ENCODE measurements at places on chromosomes 16 and 17.

DNA sequence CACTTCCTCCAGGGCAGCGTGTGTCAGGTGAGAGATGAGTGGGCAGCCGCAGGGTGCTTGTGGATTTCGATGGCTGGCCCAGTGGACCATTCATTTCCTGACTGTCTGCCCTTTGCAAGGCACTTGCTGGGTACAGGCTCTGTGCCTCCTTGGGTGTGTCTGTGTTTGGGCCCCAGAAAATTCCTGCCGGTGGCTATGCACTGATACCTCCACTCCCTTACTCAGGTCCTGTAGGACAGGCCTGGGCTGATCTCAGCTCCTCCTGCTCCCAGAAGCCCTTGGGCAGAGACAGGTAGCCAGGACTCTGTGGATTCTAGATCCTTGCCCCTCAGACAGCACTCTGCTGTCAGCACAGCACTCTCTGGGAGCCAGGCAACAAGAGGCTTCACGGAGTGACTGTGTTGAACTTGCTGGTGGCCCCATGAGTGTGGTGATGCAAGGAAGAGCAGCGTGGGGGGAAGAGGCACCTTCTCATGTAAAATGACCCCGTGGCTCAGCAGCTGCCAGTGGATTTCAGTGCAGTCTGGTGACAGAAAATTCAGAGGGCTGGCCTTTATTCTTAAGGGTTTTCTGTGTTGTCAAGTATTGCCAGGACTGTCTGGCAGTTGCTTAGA, 29.0 kb downstream of the PGS1 start:
- DNase-seq = no peak

GRCh38 chr16:54935266-54935968, 4.8 kb downstream of the IRX5 start:
- peak; percentile 18 for DNase-seq

DNA sequence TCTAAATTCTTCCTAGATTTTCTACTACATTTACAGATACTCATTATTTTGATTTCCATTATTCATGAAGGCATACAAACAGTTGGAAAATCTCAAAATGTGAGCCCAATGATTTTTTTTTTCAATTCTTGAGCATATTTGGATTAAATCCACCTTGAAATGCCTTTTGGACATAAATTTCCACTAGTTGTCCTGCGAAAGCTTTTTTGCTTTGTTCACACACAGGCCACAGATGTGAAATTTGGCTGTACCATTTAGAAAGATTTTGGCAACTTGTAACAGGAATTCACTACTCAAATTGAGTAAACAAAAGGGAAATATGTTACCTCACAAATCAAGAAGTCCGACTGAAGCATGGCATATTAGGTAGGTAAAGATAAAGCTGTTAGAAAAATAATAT, 1631.0 kb downstream of the CDH8 start:
- no peak for DNase-seq

DNA sequence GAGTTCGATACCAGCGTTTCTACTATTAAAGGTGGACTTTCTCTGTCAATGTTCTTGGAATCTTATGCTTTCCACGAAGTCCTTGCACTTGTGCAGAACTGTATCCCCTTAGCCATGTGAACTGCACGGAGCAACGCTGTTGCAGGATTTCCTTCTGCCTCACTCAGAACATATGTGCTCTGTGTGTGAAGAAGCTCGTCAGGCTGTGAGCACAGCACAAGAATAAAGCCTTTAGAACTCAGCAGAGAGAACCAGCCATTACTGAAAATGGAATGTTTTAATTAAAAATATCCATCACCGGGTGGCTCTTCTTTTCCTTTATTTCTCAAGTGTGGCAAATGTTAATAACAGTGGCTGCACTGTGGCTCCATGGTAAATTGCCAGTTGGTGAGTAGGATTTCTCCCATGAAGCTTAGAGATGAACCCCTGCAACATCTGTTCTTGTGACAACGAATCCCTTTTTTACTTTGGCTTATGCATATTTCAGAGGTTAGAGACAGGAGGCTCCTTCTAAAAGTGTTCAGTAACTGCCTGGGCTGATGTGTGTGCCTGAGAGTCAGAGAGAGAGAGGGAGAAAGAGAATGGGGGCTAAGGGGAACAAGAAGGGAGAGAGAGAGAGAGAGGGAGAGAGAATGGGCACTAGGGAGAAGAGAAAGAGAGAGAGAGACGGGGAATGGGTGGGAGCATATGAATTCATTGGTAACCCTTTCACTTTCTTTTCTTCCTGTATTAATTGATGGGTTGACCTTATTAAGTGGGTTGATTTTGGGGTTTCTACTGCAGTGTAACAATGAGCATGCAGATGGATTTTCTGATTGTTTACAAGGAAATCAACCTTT, 50.0 kb downstream of the RPTOR start:
- peak; percentile 22 for DNase-seq

- no peak for DNase-seq
Observed at GRCh38 chr17:1375615-1376014, 24.4 kb downstream of the YWHAE start.

DNA sequence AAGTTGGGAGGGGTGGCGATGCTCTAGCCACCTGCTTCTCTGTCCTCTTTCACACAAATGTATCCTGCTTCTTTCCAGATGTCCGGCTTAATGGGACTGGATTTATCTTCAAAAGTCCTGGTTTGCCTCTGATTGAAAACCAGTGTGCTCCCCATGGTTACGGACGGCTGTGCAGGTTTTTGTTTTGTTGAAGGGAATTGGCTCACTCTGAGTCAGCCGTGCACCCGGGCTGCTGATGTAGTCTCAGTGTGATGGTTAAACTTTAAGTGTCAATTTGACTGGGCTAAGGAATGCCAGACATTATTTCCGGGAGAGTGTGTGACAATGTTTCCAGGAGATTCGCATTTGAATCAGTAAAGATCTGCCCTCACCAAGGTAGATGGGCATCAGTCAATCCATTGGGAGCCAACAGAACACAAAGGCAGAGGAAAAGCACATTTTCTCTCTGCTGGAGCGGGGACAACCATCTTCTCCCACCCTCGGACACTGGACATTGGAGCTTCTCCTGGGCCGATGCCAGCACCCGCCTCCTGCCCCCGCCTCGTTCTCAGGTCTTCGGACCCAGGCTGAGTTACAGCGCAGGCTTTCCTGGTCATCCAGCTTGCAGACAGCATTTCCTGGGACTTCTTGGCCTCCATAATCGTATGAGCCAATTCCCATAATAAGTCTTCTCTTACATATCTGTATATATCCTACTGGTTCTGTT, 126.9 kb upstream of the TNRC6C start:
- DNase-seq = peak; percentile 67

GRCh38 chr16:4778050-4778392, 10.1 kb downstream of the SEPTIN12 start:
- no peak for DNase-seq

DNA sequence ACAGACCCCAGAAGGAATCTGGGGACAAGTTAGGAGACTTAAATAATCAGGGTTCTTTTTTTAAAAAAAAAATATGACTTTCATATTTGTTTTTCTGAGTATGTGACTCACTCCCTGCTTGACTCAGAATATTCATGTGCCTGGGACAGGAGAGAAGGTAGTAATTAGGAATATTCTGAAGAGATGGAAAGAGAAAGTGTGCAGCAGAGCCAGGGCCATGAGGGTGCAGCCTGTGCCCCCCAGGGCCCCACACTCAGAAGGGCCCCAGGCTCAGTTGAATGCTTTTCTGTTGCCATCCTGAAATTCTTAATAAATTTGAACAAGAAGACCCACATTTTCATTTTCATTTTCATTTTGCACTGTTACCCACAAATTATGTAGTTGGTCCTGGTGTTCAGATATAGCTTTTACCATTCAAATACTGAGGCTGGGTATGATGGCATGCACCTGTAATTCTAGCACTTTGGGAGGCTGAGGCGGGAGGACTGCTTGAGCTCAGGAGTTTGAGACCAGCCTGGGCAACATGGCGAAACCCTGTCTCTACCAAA, 11.5 kb upstream of the LONP2 start:
- DNase-seq = no peak

GRCh38 chr17:861364-861763, 79.2 kb downstream of the MRM3 start:
- no peak for DNase-seq

DNA sequence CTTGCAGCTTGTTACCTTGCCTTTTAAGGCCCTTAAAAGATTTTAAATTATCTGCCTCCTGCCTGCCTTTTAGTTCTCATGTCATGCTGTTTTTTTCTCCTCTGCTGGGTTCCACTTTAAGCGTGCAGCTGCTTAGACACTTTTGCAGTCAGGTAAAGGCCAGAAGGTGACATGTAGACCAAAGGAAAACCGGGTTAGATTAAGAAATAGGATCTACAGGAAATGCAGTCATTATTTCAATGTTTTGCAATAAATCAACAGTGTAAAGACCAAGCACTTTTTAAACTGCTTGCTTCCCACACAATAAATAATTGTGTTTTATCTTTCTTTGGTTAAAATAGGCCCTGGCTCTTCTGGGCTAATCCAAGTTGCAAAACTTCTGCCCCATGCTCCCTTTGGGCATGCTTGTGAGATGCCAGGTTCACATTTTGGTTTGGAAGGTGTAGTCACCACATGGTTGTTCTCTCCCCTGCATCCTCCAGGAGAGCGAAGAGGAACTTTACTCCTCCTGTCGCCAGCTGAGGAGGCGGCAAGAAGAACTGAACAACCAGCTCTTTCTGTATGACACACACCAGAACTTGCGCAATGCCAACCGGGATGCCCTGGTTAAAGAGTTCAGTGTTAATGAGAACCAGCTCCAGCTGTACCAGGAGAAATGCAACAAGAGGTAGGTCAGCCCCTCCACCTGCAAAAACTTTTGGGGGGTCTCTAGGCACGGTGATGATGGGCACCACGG, 54.9 kb downstream of the SDR42E1 start:
- DNase-seq = no peak
